ENCODE measurements at places on chromosomes 11 and 22.

DNA sequence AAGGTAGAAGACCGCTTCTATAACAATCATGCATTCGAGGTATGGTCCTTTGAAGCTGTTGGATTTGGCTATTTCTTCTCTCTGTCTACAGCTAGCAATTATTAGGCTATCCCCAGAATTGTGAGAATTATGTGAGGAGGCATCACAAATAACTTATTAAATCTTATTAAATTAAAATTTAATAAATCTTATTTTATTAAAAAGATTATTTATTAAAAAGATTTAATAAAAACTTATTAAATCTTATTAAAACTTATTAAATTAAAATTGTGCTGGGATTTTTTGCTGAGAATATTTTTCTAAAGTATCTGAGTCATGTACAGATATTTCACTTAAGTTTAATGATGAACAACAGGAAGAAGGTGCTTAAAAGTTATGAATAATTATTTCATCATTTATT lies 7.7 kb downstream of the SPA17 start:
- no peak for DNase-seq

DNA sequence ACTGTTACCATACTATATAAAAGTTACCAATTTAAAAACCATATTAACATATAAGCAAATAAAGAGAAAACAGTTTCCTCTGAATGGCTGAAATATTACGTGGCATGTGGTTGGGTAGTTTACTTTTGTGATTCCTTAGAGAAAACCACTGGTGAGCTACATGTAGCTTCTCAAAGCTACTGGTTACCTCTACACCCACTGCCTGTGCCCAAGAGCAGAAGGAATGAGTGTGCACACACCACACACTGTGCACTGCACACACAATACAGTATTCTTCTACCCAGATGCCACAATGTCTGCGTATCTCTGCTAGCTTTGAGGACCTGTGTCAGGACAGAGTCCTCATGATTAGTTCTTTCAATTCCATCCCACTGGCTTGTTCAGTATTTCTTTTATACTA lies 25.5 kb upstream of the YPEL1 start:
- peak; percentile 2 for DNase-seq

GRCh38 chr11:17864478-17864941 lies 129.9 kb downstream of the KCNC1 start:
- DNase-seq: no peak

GRCh38 chr22:24697621-24698082 lies 76.9 kb downstream of the PIWIL3 start:
- DNase-seq: no peak

DNA sequence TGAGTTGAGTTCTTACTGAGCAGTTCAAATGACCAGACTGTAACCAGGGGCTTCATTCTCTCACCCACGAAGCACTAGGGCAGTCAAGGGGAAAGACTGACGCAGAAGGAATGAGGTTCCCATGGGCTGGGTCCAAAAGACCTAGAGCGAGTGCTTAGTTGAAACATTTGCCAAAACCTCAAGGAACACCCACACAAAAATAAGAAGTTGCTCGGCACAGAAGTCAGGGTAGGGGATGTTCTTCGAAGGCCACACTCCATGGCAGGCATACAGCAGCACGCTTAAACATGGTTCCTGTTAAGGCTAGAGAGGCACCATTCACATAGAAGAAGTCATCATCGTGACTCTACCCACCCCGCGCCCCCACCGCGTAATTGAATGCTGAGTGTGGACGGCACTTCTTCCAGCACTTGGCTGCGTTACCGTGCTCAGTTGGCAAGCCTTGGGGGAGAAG lies 52.9 kb downstream of the TIMP3 start:
- DNase-seq: no peak

- peak; percentile 24 for DNase-seq
These were observed 35.0 kb upstream of the OR9G4 start for GRCh38 chr11:56783448-56784041.

DNA sequence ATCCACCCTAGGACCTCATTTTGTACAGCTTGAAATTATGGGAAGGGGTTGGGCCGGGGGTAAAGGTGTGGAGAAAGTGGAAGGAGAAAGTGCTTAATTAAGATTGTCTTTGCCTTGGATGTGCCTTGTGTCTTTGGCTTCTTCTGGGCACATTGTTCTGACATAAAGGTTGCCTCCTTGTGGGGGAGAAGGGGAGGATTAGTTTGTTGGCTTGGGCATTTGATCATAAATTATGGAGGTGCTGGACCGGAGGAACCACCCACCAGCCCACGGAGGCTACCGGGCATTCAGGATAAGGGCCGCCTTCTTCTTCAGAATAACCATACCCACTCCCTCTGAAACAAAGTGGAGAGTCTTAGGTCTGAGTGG lies 1.3 kb downstream of the PAFAH1B2 start:
- DNase-seq: no peak

DNA sequence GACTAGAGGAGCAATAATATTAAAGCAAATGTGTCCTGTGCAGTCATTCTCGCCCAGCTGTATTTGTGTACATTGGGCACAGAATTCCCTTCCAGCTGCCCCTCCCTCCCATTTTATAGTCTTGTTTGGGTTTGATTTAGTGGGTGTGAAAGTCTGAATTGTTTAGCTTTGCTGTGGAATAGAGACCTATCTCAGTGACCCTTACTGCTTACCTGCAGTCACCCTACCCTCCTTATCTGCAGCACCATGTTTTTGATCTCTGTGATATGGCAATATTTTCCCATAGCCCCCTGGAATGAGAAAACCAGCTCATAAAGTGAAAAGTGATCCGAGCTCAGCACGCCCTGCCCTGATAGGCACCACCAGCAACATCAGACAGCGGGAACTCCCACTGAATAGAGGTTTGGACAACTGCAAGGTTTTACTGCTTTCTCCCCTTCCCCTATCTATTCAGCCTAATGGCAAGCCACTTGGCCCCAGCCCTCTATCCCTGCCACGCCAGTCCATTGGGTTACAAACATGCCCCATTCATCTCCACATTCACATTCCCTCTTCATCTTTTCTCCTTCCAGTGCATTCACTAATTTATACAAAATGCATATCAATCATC lies 199.0 kb downstream of the ETS1 start:
- no peak for DNase-seq

DNA sequence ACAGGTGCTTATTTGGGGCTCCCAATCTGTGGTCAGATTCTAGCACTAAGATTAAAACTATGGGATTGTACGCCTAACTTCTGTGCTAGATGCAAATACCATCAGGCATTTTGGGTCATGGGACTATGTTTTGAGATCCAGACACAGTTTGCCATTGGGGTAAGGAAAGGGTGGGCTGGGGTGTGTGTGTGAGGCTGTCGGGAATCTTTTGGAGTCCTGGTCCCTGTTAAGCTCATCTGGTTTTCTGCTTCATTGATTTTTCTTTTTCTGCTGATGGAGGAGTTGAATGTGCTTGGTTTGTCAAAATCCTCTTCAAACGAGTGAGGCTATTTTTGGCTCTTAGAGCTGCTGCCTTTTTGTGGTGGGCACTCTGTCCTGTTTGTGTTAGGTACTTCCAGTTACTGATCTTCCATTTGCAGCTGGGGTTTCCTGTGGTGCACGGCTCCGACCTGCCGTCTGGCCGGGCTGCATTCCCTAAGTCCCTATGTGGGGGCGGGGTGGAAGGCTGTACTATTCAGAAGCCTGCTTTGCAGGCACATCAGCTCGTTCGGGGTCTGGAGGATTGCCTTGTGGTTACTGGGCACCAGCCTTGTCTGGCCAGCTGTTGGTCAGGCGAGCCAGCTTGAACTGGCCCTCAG lies 2.9 kb downstream of the BCR start:
- no peak for DNase-seq

DNA sequence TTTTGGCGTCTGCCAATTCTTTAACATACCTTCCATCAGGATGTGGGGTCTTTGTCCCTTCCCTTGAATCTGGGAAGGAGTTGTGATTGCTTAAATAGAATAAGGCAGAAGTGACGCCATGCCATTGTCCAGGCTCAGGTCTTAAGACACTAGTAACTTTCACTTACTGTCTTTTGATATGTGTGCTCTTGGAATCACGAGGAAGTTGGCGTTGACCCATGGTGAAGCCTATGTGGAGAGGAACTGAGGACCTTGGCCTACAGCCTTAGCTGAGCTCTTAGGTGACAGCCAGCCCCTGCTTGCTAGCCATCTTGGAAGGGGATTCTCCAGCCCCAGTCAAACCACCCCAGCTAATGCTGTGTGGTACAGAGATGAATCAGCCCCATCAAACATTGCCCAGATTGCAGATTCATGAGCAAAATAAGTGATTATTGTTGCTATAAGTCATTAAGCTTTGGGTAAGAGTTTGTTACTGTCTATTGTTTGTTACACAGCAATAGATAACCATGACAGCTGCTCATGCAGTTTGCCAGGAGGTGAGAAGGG lies 17.6 kb upstream of the CLPB start:
- no peak for DNase-seq

DNA sequence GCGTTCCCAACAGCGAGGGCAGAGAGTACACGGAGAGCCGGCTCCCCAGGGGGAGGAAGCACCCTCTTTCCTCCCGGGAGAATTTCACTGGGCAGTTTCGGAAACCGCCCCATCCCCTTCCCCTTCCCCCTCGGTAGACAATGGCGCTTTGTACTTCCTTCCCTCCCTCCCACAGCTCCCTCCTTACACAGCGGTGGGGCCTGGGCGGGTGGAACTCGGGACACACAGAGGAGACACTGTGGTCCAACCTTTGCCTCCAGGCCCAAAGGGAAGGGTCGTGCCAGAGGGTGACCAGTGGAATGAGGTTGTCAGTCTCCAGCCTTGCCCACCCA lies 4.3 kb downstream of the SMTN start:
- DNase-seq: no peak

DNA sequence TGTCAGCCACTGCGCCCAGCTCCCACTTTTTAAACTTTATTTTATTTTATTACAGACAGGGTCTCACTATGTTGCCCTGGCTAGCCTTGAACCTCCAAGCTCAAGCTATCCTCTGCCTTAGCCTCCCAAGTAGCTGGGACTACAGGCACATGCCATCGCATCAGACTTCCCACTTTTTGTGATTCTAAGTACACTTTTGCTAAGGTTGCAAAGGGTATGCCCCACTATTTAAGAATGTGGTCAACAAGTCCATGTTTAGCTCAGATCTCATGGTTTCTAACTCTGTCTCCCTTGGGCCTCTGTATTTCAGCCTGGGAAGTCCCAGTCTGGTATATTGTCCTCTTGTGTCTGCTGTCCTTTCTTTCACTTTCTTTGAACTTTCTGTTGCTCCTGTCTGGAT lies 35.3 kb downstream of the EXPH5 start:
- no peak for DNase-seq

DNA sequence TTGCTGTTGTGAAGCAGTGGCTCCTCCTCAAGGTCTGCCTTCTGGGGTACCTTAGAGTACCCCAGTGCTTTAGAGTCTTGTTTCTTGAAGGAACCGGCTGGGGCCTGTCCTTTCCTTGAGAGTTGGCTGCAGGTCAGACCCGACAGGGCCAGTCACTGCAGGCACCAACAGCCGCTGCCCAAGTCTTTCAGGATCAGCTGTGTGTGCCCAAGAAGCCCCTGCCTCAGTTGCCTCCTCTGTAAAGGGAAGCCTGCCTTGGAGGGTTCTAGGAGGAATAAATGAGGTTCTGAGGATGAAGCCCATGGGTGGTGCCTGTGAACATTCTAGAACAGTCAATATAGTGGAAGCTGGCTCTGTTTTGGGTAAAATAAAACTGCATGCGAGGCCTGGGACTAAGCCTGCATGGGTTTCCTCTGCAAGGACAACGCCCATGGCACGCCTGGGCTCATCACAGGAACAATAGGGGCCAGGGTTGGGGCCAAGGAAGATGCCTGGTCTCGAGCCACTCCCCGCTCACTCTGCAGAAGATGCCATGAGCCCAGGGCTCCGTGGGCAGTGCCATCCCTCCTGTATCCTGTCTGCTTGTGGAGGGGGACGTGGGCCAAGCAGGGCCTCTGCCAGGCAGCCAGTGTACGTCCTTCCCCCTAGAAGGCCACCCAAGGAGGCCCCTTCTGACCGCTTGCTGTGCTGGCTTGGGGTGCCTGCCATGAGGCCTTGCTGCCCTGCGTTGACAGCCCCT lies 81.6 kb downstream of the MED15 start:
- DNase-seq: no peak

- no peak for DNase-seq
These were observed 331.8 kb upstream of the B3GAT1 start for GRCh38 chr11:134743820-134744195.

- no peak for DNase-seq
These were observed 3.1 kb upstream of the PIK3IP1 start for GRCh38 chr22:31295360-31295759.

DNA sequence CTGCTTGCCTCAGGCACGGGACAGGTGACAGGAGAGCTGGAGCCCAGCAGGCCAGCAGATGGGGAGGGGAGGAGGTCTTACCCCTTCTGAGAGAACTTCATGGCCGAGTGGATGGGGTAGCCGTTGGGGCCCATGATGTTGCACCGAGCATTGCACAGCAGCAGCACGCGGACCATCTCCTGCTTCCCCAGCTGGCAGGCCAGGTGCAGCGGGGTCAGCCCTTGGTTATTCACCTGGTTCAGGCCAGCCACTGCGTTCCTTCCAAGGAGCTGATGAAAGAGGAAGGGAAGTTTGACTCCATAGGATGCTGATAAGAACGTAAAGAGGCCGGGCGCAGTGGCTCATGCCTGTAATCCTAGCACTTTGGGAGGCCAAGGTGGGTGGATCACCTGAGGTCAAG lies 29.4 kb upstream of the BAIAP2L2 start:
- no peak for DNase-seq

GRCh38 chr11:71425860-71426259 lies 22.3 kb downstream of the DHCR7 start:
- DNase-seq: no peak

DNA sequence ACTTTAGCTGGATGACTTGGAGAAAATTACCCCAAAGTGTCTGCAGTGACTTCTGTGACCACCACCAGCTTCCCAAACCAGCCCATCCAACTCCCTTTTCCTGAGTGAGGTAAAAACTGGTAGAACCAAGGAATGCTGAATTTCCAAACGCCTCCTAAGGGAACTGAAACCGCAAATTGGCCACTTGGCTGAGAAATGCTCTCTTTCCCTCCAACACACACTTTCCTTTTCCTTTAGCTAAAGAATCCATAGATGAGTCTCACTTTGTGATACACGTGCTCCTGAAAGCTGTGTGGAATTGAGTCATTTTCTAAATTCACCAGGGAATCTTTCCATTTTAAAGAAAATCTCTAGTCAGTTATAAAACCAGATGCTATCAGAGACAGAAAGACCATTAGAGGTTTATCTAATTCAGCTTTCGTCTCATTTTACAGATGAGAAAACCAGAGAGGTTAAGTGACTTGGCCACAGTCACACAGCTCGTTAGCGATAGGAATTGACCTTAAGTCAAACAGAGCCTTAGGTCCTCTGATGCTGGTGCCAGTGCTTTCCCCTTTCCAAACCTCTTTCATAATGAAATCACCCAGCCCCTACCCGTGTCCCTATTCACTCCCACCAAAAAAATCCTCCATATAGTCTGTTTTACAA lies 137.2 kb downstream of the COMMD9 start:
- no peak for DNase-seq

DNA sequence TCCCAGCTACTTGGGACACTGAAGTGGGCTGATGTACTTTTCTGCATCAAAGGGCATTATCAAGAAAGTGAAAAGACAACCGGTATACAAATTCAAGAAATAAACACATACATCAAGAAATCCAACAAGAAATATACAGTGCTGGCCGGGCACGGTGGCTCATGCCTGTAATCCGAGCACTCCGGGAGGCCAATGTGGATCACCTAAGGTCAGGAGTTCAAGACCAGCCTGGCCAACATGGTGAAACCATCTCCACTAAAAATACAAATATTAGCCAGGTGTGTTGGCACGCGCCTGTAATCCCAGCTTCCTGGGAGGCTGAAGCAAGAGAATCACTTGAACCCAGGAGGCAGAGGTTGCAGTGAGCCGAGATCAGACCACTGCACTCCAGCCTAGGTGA lies 9.5 kb downstream of the USP28 start:
- no peak for DNase-seq

GRCh38 chr22:48444320-48445112 lies 1383.2 kb downstream of the BRD1 start:
- DNase-seq: no peak
